Natural killer cell treated with Interleukin-12 subunit alpha and Interleukin-12 subunit beta and Interleukin-15 and Interleukin-18, amount 100 ng/mL, for 72 hours (primary cell): ENCODE measurements at places on chromosomes 5 and 9. TPM values are rescaled to one million over a fixed set of nuclear protein-coding genes. Genes with fewer than 3 reads are reported as not detected.

Gene PHF24
- total RNA-seq = not detected

Gene ESM1
- total RNA-seq = 0.73 TPM

Gene LCN1
- not detected for total RNA-seq

Gene BHMT2
- not detected for total RNA-seq

Gene SAXO1
- not detected for total RNA-seq

Gene SPATA31C1
- total RNA-seq = not detected

Gene RRAGA
- total RNA-seq = 77.1 TPM

Gene TAF11L5
- total RNA-seq = not detected

Gene OCLN
- total RNA-seq = 0.48 TPM

- H3K4me1 ChIP-seq = no peaks in the 10 kb centered on the region
- H3K4me3 ChIP-seq = no peak overlapping the region
- DNase-seq = no peak
Measured at GRCh38 chr9:117300371-117301110, 114.3 kb downstream of the ASTN2 start.

GRCh38 chr5:27083449-27084415 is 45.3 kb upstream of the CDH9 start:
- H3K27ac ChIP-seq = no peak overlapping the region
- H3K4me1 ChIP-seq = no peaks in the 10 kb centered on the region
- no peak overlapping the region for H3K4me3 ChIP-seq
- H3K27me3 ChIP-seq = no peaks in the 10 kb centered on the region

- DNase-seq = no peak
- no peaks in the 10 kb centered on the region for H3K27me3 ChIP-seq
- no peak overlapping the region for H3K27ac ChIP-seq
- peaks cover 18% of the 10 kb centered on the region for H3K4me1 ChIP-seq
- H3K36me3 ChIP-seq = peaks cover under 1% of the 10 kb centered on the region
- H3K4me3 ChIP-seq = no peak overlapping the region
Measured at GRCh38 chr9:33823801-33824200, 6.8 kb downstream of the UBE2R2 start.

DNA sequence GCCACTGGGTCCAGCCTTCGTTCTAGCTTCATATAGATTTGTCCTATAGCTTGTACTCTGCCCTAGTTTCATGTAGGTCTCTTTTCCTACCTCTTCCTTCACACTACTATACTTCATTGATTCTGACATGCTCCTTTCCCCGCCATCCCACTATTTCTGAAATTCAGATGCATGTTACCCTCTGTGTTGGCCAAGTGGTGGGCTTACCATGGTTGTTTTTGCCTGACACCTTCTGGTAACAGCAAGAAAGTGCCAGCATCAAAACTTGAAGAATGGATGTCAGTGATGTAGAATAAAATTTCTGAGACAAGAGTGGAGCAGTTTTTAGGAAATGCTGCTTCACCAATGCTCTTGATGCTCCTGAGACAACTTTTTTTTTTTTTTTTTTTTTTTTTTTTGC is 19.5 kb upstream of the SERINC5 start:
- no peaks in the 10 kb centered on the region for H3K36me3 ChIP-seq
- H3K27ac ChIP-seq = no peak overlapping the region
- no peak overlapping the region for H3K4me3 ChIP-seq
- no peak for DNase-seq
- H3K4me1 ChIP-seq = no peaks in the 10 kb centered on the region

DNA sequence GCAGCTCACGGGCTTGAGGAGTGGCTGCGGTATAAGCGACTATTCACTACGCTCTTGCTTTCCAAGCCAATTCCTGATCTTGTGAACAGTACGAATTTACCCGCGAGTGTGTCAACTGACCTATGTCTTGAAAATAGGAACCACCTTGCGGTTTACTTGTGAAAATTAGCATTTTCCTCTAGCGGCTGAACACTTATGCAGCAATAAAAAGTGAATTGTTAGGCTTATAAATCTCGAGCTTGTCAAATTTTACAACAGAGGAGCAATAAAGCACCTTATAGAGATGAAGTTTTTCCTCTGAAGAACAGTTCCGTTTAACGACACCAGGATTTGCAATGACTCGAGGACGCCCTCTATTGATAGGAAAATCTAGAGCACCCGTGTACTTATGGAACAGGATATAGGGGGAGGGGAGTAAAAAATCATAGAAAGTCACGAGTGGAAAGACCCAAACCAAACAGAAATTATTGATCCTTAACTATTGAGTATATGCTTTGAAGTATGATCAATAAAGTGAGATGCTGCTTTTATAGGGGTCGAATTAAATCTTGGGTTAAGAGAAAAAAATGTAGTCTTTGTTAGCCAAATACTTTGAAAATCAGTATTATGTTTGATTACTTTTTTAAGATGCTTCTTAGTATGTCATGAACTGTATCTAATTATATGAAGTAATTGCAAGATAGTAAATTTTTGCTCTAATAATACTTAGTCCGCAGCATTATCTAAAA is 1.9 kb upstream of the RGMB start:
- no peaks in the 10 kb centered on the region for H3K36me3 ChIP-seq
- no peak overlapping the region for H3K27ac ChIP-seq
- no peak for DNase-seq
- peaks cover 49% of the 10 kb centered on the region for H3K4me1 ChIP-seq

DNA sequence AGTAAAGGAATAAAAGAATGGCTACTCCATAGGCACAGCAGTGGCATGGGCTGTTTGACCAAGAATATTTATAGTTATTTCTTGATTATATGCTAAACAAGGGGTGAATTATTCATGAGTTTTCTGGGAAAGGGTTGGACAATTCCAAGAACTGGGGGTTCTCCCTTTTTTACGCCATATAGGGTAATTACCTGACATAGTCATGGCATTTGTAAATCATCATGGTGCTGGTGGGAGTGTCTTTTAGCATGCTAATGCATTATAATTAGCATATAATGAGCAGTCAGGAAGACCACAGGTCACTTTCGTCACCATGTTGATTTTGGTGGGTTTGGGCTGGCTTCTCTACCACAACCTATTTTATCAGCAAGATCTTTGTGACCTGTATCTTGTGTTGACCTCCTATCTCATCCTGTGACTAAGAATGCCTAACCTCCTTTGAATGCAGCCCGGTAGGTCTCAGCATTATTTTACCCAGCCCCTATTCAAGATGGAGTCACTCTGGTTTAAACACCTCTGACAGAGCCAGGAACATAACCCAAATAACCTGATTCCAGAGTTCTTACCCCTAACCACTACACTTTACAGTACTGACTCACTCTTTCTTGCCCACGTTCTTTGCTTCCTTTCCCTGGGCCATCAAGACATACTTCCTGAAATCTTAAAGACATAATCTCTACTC is 25.0 kb upstream of the MRPS30 start:
- H3K27me3 ChIP-seq = peaks cover 2% of the 10 kb centered on the region
- no peak overlapping the region for H3K27ac ChIP-seq
- DNase-seq = no peak
- no peaks in the 10 kb centered on the region for H3K36me3 ChIP-seq

DNA sequence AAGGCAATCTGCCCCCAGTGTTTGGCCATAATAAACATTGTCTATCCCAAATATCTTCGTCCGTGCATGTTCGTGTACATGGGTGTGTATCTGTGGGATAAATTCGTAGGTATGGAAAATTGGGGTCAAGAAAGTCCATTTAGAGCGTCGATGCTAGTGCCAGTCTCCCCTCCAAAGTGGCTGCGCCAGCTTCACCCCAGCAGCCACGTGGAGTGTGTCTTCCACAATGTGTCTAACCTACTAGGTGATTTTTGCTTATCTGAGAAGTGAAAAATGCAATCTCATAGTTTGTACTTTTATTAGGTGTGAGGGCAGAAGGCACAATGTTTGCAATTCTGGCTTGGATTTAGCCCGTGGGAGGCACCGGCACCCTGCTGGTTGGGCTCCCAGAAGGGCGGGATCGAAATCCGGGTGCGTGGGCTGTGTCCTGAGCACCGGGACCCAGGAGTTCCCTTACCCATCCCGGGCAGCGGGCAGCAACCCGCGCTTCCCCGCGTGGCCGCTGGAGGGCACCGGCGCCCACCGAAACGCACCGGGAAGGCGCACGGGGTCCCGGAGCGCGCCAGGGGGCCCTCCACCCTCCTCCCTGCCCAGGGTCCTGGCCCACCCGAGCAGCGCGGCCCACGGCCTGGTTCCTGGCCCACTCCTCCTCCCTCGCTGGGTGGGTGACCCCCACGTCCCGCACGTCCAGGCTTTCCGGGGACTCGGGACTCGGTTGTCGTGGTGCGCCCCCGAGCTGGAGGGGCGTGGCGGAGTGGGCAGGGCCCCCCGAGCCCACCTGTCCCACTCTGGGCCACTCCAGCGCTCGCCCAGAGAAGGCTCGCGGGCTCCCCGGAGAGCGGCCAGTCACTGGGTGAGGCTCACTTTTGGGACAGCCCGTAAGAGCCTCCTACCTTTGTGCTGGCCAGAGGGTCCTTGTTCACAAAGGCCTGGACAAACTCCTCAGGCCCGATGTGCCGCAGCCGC is 55.4 kb upstream of the RNF130 start:
- H3K27me3 ChIP-seq = peaks cover 10% of the 10 kb centered on the region
- no peak overlapping the region for H3K27ac ChIP-seq
- H3K4me1 ChIP-seq = no peaks in the 10 kb centered on the region
- H3K4me3 ChIP-seq = no peak overlapping the region
- peak; percentile 64 for DNase-seq

GRCh38 chr9:112081918-112082729 is 93.0 kb downstream of the SUSD1 start:
- H3K27me3 ChIP-seq = no peaks in the 10 kb centered on the region
- H3K4me1 ChIP-seq = no peaks in the 10 kb centered on the region
- no peak overlapping the region for H3K4me3 ChIP-seq
- no peak for DNase-seq
- no peaks in the 10 kb centered on the region for H3K36me3 ChIP-seq

DNA sequence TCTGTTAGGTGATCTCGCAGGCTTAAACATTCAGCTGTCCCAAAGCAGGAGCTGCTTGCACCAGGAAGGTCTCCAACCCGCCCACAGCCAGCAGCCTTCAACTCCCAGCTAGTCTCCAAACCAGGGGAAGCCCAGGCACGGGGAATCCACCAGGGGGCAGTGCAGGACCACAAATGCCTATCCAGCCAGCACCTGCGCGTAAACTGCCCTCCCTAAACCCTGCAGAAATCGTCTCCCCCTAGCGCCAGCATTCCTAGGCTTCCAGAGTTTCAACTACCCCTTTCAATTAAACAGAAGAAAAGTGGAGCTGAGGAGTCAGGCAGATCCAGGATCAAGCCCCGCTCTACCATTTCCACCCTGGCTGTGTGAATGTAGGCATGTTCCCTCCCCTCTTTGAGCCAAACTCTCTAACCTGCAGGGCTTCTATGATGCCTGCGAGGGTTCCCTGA is 72.0 kb downstream of the HRH2 start:
- peaks cover 27% of the 10 kb centered on the region for H3K27me3 ChIP-seq
- H3K4me3 ChIP-seq = no peak overlapping the region
- H3K27ac ChIP-seq = no peak overlapping the region
- peak; percentile 84 for DNase-seq
- peaks cover 6% of the 10 kb centered on the region for H3K4me1 ChIP-seq

GRCh38 chr5:161078793-161079192 is 226.8 kb upstream of the ATP10B start:
- H3K27me3 ChIP-seq = no peaks in the 10 kb centered on the region
- no peak overlapping the region for H3K27ac ChIP-seq
- H3K4me3 ChIP-seq = no peak overlapping the region
- no peaks in the 10 kb centered on the region for H3K4me1 ChIP-seq

DNA sequence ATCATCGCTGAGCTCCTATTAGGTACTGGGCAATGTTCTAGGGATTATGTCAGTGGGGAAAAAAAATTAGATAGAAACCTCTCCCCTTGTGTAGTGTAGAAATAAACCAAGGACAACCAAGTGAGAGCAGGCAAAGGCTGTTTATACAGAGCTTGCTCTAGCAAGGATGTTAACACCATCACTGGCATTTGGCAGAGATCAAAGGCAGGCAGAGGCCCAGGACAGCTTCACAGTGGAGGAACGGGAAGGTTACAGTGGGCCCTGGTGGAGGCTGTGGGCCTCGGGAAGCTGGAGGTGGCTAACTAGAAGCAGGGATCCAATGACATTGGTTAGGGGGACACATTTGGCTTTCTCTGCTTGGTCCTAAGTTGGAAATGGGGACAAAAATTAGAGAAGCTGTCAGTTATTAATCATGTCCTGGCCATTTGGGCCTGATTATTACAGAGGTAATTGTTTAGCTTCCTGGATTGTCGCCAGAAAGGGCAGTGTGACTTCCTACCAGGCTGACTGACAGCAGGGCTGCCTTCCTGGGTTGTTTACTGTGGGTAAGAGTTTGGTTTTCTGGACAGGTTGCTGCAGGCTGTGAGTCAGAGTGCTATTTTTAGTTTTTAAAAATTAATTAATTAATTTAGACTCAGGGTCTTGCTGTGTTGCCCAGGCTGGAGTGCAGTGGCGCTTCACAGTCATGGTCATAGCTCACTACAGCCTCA is 259.3 kb downstream of the ROR2 start:
- no peak for DNase-seq
- H3K36me3 ChIP-seq = no peaks in the 10 kb centered on the region
- H3K4me1 ChIP-seq = peaks cover 6% of the 10 kb centered on the region
- H3K27me3 ChIP-seq = no peaks in the 10 kb centered on the region

GRCh38 chr5:133467826-133468463 is 144.4 kb downstream of the FSTL4 start:
- no peak overlapping the region for H3K27ac ChIP-seq
- no peak overlapping the region for H3K4me3 ChIP-seq
- peaks cover 27% of the 10 kb centered on the region for H3K4me1 ChIP-seq

GRCh38 chr5:64646169-64646568 is 44.1 kb upstream of the SHISAL2B start:
- H3K36me3 ChIP-seq = no peaks in the 10 kb centered on the region
- no peak for DNase-seq
- H3K4me1 ChIP-seq = no peaks in the 10 kb centered on the region
- no peak overlapping the region for H3K27ac ChIP-seq
